ENCODE measurements at places on chromosomes 7 and 10.
A peak's percentile ranks its signal among the peaks of the same experiment; 100 is the strongest.

DNA sequence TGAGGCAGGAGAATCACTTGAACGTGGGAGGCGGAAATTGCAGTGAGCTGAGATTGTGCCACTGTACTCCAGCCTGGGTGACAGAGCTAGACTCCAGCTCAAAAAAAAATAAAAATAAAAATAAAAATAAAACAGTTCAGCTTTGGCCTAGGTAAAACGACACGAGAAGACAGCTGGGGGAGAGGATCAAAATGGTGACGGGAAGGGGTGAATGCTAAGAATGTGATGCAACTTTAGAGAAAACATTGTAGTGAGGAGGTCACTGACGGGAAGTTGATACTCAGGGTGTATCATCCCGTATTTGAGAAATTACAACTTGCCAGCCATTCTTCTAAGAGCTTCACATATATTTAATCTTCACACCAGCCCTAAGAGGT lies 1.1 kb downstream of the NDST2 start:
- DNase-seq = no peak

- DNase-seq = no peak
These were observed 414.3 kb downstream of the PLXNA4 start for GRCh38 chr7:132161976-132162375.

- no peak for DNase-seq
These were observed 131.0 kb upstream of the EEPD1 start for GRCh38 chr7:36021917-36022550.

GRCh38 chr10:132326925-132327324 lies 5.1 kb upstream of the LRRC27 start:
- no peak for DNase-seq

- no peak for DNase-seq
These were observed 39.1 kb upstream of the ABLIM1 start for GRCh38 chr10:114697061-114697598.

GRCh38 chr10:61397175-61397986 lies 55.8 kb downstream of the TMEM26 start:
- peak; percentile 19 for DNase-seq

DNA sequence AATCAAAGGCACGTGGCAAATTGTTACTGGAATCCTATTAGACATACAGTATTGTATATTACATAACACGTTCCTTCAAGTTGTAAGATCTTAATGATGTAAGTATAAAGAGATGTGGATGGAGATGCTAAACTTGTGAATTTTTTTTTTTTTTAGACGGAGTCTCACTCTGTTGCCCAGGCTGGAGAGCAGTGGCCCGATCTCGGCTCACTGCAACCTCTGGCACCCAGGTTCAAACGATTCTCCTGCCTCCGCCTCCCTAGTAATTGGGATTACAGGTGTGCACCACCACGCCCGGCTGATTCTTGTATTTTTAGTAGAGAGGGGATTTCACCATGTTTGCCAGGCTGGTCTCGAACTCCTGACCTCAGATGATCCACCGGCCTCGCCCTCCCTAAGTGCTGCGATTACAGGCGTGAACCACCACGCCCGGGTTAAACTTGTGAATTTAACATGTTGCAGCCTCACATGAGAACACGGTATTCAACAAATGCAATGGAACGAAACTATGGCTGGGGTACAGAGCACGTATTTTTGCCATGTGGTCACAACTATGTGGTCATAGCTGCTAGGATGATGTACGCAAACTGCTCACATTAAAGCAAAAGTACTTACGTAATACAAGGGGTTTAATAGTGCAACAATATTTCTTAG lies 818 bp upstream of the SUPV3L1 start:
- DNase-seq = peak; percentile 35

- peak; percentile 63 for DNase-seq
These were observed 589 bp downstream of the LDB1 start for GRCh38 chr10:102119417-102120141.

GRCh38 chr7:47973739-47974138 lies 5.7 kb downstream of the HUS1 start:
- no peak for DNase-seq

- DNase-seq = no peak
These were observed 261.5 kb upstream of the SORCS1 start for GRCh38 chr10:107425931-107426553.

- no peak for DNase-seq
These were observed 104.7 kb upstream of the EEPD1 start for GRCh38 chr7:36048141-36048901.

- no peak for DNase-seq
These were observed 177.2 kb downstream of the BUB3 start for GRCh38 chr10:123331438-123331837.

DNA sequence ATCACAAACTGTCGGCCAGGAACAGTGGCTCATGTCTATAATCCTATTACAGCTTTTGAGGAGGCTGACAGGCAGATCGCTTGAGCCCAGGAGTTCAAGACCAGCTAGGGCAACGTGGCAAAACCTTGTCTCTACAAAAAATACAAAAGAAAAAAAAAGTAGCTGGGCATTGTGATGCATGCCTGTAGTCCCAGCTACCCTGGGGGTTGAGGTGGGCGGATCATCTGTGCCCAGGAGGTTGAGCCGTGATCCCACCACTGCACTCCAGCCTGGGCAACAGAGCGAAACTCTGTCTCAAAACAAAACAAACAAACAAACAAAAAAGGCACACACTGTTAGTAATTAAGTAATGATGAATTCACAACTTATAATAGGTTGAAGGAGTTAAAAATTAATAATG lies 441.5 kb upstream of the PCDH15 start:
- no peak for DNase-seq

DNA sequence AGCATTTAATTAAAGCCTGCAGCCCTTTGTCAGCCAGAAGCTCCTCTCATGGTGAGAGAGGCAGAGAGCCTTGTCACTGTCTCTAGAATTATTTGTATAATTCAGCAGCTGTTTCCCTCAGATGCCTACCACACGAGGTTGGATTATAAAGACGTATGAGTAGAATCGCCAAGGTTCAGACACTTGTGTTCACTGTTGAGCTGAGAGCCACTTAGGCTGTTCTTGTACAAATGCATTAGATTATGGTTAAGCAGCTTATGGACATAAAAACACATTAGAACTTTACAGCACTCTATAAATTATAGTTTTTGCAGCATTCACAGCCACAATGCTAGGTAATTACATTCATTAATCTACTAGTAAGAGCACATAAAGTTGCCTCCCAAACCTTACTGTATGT lies 282.6 kb downstream of the AUTS2 start:
- DNase-seq = no peak

DNA sequence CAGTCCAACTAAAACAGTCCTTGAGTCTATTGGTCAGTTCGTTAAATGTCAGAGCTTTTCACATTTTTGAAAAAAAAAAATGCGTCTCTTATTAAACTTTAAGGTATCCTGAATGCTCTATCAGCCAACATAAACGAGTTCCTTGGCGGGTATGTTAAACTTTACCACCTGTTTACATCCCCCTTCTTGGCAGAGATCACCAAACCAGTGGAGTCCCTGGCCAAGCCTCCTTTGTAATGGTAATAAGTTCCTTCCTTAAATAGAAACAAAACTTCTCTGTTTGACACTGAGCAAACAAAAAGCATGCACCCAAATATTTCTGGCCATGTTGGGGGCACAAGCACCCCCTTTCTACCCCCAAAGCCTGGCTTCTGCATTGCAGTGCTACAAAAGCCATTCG lies 3.2 kb downstream of the TRIL start:
- no peak for DNase-seq

- no peak for DNase-seq
These were observed 14.9 kb downstream of the STRA8 start for GRCh38 chr7:135248546-135248945.

GRCh38 chr10:132481690-132482089 lies 55.9 kb upstream of the INPP5A start:
- no peak for DNase-seq

GRCh38 chr7:64874562-64875250 lies 28.4 kb upstream of the ZNF273 start:
- no peak for DNase-seq

- no peak for DNase-seq
These were observed 147.5 kb upstream of the FRMD4A start for GRCh38 chr10:14478201-14478600.

All from CD4-positive, alpha-beta T cell treated with Interleukin-4 for 4 hours (primary cell).